NCI-H1105 treated with DMSO at 0.1 percent for 48 hours (cell line): ENCODE measurements at places on chromosomes 3 and 15.

GRCh38 chr3:15812183-15812582 is 14.4 kb upstream of the ANKRD28 start:
- no peak for DNase-seq

DNA sequence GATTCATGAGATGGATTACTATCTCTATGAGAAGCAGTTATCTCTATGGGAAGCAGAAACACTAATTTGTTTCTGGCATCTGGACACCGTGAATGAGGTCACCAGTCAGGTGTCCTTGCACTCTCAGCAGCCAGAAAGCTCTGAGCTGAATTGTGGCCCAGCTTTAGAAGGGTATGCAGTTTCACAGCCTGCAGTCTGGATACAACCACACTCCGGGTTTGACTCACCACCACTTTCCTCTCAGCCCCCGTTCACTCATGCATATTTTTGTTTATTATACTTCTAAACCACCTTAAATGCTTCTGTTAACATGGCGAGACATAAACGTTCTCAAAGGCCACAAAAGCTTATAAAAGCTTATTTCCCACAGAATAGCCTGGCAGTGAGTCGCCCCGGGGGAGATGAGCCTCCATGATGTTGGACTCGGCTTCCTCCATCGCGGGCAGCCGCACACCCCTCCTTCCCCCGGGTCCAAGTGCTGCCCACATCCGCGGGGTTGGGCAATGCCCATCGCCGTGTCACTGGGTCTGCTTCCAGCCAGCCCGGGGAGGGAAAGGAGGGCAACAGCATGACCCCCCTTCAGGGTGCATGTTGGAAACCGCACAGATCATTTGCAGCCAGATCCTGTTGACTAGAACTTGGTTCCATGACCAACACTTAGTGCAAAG is 16.8 kb upstream of the SLC41A3 start:
- DNase-seq = no peak

DNA sequence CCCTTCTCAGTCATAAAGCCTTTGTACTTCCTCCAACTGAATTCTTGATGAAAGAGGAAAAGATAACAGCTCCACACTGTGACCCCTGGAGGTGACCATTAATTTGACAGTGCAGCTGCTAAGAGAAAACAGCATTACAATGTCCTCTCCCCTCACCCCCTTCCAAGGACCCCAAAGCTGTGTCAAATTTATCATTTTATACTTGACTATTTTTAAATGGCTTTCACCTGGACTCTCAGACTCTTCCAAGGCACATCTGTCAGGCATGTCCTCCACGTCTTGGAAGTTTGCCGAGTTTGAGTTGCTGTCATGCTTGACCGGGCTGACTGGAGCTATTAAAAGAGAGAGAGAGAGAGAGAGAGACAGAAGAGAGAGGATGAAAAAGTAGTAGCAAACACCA is 236.5 kb downstream of the WDR72 start:
- DNase-seq = peak; percentile 89

GRCh38 chr15:74024687-74025086 is 30.2 kb downstream of the PML start:
- no peak for DNase-seq

- no peak for DNase-seq
Observed at GRCh38 chr3:43477600-43477999, 144.2 kb downstream of the ANO10 start.
